ENCODE measurements at places on chromosomes 7 and 10.

- DNase-seq, result no peak
Observed at GRCh38 chr10:71035511-71036296, 147.3 kb upstream of the PCBD1 start.

DNA sequence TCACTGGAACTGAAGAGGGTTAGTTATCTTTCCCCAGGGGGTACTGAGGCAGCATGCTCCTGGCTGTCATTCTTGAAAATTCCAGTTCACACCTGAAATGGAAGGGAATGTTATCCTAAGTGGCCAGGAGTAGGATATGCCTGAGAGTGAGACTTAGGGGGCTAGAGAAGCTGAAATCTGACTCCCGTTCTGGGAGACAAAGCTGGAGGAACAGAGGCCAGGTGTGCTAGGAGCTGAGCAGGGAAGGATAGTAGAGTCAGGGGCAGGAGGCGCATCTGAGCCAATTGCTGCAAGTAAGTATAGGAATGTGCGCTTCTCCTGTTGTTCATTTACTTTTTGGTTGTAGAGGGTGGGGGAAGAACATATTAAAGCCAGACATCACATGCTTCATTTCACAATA is 58.1 kb upstream of the KIAA1217 start:
- no peak for DNase-seq

DNA sequence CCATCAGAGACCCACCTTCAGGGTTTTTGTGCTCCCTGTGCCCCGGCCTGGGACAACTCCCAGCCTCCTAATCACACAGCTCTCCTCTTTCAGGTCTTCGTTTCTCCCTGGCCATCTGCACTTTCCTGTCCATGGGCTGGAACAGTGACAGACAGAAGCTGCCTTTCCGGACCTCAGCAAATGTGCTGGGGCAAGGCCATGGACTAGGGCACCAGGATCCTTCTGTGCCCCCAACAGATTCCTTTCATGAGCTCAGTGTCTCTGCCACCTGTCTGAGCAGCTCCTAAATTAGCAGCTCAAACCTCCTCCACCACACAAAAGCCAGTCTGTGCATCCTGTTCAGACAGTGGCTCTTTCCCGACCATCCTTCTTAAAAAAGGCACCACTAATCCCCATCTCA is 41.9 kb upstream of the FRMD4A start:
- no peak for DNase-seq

DNA sequence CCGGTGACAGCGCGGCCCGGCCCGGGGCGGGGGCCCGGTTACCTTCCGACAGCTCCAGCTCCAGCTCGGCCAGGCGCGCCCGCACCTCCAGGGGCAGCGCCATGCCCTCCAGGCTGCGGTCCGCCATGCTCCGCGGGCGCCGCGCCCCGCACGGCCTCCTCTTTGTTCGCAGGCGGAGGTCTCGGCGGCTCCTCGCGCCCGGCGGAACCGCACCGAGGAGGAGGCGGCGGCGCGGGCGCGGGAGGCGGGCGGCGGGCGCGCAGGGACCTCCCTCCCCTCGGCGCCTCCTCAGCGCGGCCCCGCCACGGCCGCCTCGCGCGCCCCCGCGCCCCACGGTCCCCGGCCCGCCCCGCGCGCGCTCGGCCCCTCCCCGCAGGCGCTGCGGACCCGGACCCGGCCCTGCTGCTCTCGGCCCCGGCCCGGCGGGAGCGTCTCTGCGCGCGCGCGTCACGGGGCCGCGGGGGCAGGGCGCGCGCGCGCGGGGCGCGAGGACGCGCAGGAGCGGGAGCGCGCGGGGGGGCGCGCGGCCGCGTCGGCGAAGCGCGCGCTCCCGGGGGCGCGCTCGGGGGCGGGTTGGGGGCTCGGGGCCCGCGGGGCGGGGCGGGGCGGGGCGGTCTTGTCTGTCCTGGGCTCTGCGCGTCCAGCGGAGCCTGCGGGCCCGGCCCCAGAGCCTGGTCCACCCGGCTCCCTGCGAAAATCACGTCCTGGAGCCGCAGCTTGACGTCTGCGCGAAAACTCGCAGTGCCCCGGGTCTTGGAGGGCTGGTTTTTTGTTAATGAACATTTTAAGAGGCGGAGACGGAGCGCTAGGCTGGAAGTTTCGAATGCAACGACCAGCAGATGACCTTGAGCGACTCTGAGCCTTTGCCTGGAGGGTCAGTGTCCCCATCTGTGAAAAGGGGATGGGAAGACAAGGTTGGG is at the start of gene DIP2C:
Gene DIP2C (minus strand): TSS at position 217 of the 920 bp plus-strand sequence. CDS start 90 bp downstream, at position 127.
- DNase-seq, result no peak

DNA sequence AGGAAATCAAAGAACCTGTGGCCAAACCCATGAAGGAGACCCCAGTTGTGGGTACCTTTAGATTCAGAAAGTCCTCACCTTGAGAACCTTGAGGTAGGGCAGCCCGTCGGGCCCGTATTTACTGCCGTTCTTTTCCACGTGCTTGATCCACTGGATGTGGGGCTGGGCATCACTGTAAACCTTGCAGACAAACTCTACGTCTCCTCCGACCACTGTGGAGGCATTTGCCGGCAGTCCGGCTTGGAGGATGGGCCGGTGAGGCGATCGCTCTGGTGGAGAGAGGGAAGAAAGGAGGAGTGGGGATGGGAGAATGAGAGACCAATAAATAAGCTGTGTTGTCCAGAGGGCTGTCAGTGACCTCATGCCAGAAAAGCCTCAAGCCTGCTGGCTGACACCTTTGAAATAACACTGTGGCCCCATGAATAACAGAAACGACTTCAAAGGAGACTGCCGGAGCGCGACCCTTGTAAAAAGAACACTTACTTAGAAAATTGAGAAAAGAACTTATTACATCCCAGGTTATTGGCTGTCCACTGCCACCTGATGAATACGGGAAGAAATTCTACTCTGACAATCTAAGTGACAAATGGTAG is 78.2 kb downstream of the FGFR2 start:
- DNase-seq, result no peak

- DNase-seq, result no peak
Observed at GRCh38 chr10:108439397-108439796, 1274.9 kb upstream of the SORCS1 start.
